ENCODE measurements at places on chromosomes 6 and 20. TPM values are rescaled to one million over a fixed set of nuclear protein-coding genes. Genes with fewer than 3 reads are reported as not detected.

The TRAPPC3L gene
- total RNA-seq, result not detected

The WFDC11 gene
- not detected for total RNA-seq

The PROKR2 gene
- not detected for total RNA-seq

The ADGRF1 gene
- not detected for total RNA-seq

The ERGIC3 gene
- total RNA-seq, result 421 TPM

The PLG gene
- not detected for total RNA-seq

The BMP2 gene
- 0.73 TPM for total RNA-seq

Measured in hair follicle dermal papilla cell (primary cell).